Activated T-cell treated with anti-CD3 and anti-CD28 coated beads, Interleukin-2, amount 50 U/mL, for 1 hour (primary cell): ENCODE measurements at places on chromosomes 6 and 20.

DNA sequence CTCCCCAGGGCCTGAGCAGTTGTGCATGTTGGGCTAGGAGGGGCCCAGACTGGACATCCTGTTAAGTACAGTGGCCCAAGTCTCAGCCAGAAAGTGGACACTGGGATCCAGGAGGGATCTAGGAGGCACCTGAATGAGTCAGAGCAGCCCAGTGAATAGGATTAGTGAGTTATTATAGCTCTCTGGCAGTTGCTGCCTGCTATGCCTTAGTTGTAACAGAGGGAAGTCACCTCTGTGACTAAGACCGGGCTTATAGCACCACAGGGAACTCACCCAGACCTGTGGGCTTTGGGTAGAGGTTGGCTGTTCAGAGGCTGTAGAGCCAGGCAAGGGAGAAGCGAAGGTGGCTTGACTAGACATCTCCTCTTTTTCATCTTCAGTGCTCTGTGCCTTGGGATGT, 39.0 kb upstream of the AAR2 start:
- DNase-seq = no peak

GRCh38 chr20:10388597-10388996, 45.4 kb downstream of the MKKS start:
- no peak for DNase-seq

GRCh38 chr6:56378966-56379585, 131.7 kb upstream of the COL21A1 start:
- no peak for DNase-seq

GRCh38 chr20:21513181-21513663, 642 bp downstream of the NKX2-2 start:
- DNase-seq = peak; percentile 21

DNA sequence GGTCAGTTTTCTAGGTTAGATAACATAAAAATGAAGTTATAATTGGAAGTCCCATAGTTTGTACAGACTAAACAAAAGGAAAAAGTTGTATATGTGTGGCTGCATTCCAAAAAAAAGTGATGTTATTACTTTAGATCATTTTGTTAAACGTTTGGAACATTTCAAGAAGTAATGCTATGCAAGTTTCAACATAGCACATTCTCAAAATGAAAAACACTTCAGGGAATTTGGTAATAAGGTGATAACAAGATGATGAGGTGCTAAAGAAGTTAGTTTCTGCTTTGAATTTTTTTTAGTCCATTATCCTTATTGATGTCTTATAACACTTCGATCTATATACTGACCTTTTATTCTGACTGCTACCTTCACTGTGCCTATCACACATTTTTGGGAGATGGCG, 250.7 kb downstream of the PHF3 start:
- DNase-seq = no peak

DNA sequence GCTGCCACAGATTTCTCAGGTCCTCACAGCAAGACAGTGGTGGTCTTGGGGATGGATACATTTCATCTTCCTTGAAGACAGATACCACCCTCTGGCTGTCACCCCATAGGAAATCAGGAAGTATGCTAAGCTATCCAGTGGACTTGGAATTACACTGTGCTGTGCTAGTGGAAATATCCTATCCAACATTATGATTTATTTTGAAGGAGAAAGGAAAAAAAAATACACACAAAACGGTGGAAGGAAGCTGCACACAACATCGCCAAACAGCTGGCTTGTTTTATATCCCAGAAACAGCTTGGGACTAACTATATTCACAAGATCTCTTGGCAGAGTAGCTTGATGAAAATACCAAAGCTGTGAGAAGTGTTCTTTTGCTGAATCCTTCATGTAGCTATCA, 257.6 kb downstream of the LAMA2 start:
- DNase-seq = no peak

DNA sequence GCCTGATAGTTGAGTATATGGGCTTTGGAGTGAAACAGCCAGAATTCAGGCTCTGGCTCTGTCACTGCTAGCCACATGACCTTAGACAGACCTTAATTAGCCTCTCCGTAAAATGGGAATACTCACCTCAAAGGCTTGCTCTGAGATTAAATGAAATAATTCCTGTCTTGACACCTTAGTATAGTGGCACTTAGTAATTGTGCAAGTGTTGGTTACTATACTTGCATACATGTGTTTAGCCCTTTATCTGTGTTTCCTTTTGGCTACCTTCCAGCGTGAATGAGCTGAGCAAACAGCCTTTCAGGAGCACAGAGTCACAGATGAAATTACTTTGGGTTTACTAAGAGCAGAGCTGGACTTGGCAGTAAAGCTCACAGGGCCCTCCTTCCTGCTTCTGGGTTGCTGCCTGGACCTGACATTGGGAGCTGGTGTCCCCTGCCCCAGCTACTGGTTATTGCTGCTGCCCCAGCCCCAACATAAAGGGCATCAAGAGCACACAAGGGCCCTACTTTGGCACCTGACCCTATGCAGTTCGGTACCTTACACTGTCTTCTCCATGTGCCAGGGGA, 32.8 kb downstream of the CD164 start:
- no peak for DNase-seq

GRCh38 chr20:57089699-57090144, 176.7 kb downstream of the BMP7 start:
- DNase-seq = peak; percentile 63

DNA sequence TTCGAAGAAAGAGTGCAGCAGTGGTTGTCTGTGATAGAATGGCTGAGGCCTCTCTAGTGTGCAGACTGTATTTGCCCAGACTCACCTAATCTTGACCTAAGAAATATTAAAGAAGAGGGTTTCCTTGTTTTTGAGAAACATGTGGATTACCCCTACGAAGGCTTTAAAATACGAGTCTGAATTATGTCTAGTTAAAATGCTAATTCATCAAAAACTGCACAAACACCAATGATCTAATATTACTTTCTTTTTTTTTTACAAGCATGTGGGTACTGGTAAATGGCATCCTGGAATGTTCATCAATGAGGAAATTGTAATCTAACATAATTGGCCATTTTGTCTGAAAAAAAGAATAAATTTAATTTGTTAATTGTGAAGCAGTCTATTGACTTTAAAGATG, 510.9 kb downstream of the EPM2A start:
- DNase-seq = no peak

GRCh38 chr6:132733283-132733682, 19.4 kb upstream of the VNN1 start:
- no peak for DNase-seq

DNA sequence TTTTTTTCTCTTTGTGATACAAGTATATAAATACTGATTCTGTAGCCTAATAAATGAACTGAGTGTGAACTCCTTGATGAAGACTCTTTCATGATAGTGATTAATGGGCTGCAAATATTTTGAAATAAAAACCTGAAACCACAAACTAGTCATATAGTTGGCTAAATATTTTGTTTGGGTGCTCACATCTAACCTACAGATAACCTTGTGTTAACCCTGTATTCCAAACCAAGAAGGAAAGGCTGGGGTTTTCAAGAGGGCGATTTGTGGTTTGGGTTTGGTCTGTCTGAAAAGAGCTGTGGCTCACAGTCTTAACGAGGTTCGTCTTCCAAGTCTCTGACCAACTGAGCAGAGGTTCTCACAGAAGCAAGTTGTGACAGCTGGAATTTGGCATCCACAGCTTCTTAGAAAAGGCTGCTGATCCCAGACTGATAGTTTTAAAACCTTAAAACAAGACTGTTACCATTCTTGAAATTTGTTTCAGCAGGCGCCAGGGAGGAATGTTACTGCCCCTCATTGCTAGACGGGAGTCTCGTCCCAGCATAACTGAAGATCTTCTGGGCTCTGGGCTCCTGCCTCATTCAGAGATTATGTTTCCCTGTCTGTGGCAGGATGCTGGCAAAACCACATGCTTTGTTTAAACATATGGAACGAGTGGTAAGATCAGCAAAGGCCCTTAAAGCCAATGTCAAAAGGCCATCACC, 736.4 kb upstream of the MARCKS start:
- DNase-seq = no peak

- DNase-seq = no peak
These were observed 23.2 kb upstream of the ROS1 start for GRCh38 chr6:117448732-117449485.

DNA sequence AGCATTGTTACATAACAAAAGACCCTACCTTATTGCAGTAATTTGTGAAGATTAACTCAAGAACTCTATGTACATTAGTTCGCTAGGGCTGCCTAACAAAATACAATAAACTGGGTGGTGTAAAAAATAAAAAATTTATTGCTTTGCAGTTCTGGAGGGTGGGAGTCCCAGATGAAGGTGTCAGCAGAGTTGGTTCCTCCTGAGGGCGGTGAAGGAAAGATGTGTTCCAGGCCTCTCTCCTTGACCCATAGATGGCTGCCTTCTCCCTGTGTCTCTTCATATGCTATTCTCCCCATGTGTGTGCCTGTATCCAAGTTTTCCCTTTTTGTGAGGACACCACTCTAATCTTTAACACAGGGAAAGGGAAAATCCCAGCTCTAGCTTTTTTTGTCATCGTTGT, 305 bp upstream of the VNN1 start:
- DNase-seq = no peak

DNA sequence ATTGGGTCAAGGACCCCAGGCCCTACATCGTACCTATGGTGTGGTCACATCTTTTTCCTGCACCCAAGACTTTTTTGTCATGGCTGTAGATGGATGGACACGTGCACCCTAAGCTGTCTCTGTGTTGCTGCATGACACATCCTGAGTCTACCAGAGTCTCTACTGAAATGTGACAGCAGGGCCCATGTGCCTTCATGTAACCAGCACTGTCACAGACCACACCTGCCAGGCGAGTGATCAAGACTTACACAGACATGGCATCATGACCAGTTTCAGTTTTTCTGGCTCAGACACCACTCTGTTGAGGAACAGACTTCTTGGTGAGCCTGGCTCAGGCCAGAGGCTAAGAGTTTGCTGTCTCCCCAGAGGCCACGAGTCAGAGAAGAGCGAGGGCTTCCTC, 7.6 kb downstream of the PRND start:
- no peak for DNase-seq

DNA sequence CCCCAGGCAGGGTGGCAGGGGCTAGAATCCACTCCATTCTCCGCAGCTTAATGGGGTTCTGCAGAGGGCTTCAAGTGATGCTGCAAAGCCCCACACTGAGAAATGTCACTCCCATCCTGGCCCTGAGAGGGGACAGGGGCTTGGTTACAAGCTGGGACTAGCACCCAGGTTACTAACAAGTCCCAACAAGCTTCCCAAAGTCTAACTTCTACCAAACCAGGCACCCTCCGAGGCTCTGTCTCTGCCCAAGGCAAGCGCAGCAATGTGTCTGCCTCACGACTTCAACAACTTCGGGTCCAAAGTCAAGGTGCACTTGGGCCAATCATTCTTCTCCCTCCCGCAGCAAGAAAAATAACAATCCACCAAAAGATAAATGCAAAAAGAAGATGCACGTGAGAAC, 45.6 kb downstream of the NFATC2 start:
- no peak for DNase-seq

DNA sequence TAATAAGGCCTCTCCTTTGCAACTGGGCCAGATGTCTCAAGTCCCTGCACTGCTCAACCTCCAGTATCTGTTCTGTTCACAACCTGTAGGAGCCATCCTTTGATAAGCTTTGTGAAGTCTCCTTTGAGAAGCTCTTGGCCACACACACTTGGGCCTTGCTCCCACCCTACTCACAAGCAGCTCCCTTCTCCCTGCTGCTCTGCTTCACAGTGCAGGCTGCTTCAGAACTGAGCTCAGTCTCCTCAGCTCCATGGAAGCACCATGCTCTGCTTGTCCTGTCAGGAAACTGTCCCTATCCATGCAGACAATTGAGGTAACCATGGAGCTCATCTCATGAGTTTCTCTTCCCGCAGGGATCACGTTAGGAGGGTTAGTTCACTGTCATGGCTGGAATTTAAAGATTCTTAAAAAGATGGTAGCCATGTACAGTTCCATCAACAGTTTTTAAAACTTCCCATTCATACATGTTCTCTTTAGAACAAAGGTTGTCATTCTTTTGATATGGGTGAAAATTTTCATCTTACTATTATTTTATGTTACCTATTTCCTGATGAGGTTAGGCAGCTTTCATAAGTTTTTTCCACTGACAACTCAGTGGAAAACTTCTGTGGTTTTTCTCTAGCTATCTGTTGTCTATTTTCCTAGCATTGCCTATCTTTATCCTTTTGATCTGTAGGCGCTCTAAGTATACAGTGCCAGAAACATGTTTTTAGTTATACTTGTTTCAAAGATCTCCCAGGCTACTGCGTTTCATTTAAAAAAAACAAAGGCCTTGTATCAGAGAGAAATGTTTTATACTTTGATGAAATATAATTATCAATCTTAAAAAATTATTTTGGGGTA, 62.6 kb downstream of the AK9 start:
- no peak for DNase-seq

GRCh38 chr6:7282097-7282906, 30.7 kb downstream of the SSR1 start:
- no peak for DNase-seq

DNA sequence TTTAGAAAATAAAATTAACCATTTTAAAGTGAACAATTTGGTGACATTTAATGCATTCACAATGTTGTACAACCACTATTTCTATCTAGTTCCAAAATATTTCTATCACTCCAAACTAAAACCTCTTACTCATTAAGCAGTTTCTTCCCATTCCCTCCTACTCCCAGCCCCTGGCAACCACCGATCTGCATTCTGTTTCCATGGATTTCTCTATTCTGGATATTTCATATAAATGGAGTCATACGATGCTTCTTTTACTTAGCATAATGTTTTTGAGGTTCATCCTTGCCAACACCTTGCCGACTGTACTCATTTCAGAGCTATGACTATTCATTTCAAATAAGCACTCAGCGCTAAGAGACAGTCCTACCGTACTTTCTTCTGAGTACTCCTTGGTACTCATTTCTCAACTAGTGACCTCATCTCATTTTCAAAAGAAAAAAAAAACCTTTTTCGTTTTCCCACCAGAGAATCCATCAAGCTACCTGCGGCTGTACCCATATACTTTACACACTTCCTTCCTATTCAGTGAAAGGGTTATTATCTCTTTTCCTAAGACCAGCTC, 259.2 kb downstream of the UTRN start:
- DNase-seq = no peak

GRCh38 chr6:167285077-167285770, 5.9 kb upstream of the UNC93A start:
- no peak for DNase-seq

DNA sequence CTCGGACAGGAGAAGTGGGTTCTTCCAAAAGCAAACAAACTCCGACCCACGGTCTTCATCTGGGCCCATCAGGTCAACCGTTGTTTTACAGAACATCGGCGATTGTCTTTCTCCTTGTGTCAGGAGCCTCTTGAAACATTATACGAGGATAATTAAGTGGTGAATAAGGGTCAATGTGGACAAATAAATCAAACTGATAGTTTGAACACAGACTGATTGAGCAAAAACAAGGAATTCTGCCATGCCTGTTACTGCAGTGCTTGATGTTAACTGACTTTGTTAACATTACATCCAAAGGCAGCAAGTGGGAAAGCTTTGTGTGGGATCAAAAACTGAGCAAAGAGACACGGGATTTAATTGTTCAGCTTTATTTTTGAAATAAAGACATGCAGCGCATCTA, 101.1 kb upstream of the IFNGR1 start:
- DNase-seq = no peak

DNA sequence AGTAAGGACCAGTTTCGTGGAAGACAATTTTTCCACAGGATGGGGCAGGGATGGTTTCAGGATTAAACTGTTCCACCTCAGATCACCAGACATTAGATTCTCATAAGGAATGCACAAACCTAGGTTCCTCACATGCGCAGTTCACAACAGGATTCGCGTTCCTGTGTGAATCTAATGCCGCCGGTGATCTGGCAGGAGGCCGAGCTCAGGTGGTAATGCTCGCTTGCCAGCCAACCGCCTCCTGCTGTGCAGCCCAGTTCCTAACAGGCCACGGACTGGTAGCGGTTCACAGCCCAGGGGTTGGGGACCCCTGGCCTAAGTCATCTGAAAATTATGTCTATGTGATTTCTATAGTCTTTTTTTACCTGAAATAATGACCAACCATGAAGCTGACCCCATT, 217.5 kb downstream of the TMEM200A start:
- DNase-seq = no peak
